ENCODE measurements at places on chromosomes 1 and 21.

GRCh38 chr1:56576880-56577405 lies 2.4 kb downstream of the PLPP3 start:
- DNase-seq = no peak

DNA sequence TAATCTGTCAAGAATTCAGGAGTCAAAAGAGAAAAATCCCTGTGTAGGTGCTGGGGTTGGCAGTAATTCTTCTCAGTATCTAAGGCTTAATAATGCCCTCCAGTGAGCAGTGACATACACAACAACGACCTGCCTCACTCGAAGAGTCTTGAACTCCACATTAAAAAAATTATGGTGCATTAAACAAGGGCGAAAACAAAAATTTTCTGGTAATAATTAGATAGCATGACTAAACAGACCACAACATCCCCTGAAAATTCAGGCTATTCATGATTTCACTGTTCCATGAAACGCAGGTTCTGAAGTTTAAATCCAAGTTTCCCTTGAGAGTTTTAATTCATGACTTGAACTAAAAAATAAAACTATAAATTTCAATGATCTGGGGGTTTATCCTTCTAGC lies 5.1 kb downstream of the SRSF4 start:
- DNase-seq = no peak

GRCh38 chr1:212816567-212817278 lies 25.0 kb downstream of the TATDN3 start:
- DNase-seq = no peak

- DNase-seq = no peak
These were observed 2.7 kb downstream of the SCCPDH start for GRCh38 chr1:246726881-246727280.

DNA sequence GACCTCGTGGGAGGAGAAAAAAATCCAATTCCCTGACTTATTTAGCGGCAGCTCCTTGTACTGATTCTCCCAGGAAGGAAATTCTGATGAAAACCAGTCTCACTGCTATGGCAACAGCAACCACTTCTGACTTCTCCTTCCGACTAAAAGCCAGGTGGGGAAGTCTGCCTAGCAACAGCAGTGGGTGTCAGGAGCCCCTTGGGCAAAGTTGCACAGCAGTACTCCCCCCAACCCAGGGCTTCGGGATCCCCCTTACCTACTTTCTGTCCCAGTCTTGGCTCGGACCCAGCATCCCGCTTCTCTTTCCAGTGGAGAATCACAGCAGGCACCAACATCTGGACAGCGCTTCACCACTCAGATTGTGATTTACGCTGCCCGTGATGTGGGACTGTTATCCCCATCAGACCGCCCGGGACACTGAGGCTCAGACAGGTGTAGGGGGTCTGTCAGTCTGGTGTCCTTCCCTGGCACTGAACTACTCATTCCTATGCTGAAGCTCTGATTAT lies 24.6 kb downstream of the NKAIN1 start:
- no peak for DNase-seq

DNA sequence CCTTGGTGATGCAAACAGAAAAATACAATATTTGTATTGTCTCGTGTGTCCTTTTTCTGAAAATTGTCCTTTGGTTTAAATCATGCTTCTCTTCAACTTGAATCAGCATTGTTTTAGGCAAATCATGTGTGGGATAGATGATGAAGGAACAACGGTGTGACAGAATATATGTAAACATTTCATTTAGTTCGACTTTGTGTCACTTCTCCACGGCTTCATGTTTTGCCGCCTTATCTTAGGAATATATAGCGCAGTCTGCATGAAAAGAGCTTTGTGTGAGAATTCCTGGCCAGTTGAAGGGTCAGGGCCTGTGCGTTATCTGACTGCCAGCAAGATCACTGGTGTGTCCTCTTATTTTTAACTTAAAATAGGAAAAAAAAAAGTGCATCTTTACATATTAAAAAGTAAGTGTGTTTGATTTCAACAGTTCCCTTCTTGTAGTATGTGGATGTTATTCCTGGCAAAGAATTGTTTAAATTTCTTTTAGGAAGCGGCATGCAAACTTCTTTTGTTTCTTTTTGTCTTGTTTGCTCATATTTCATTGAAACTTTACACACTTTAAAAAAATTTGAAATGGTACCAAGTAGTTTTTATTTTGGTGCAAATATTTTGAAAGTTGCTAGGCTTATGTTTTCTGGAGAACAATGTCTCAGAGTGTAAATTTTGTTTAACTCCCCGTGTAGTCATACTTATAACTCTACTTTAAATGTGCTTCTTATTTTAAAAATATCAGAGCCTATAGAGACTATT lies 465.2 kb downstream of the USP25 start:
- no peak for DNase-seq
